Kidney epithelial cell (primary cell): ENCODE measurements at places on chromosomes 13 and 19.

DNA sequence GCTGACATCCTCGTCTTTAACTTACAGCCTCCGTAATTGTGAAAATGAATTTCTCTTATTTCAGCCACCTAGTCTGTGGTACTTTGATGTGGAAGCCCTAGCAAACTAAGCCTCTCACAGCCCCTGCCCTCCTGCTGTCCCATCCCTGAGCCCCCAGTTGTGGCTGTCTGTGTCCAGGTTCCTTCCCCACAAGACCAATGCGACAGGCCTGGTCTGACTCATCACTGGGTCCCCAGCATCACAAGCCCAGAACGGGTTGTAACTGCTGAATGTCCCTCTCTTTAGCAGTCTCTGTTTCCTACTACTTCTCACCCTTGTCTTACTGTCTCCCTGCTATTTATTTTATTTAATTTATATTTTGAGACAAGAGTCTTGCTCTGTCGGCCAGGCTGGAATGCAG is 5.7 kb downstream of the POU2F2 start:
- no peak for DNase-seq

DNA sequence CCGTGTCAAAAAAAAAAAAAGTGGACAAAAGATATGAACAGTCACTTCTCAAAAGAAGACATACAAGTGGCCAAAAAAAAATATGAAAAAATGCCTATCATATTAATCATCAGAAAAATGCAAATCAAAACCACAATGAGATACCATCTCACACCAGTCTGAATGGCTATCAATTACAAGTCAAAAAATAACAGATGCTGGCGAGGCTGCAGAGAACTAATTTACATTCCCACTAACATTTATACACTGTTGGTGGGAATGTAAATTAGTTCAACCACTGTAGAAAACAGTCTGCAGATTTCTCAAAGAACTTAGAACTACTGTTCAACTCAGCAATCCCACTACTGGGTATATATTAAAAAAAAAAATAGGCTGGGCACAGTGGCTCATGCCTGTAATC is 26.5 kb upstream of the FOXO1 start:
- DNase-seq = no peak

DNA sequence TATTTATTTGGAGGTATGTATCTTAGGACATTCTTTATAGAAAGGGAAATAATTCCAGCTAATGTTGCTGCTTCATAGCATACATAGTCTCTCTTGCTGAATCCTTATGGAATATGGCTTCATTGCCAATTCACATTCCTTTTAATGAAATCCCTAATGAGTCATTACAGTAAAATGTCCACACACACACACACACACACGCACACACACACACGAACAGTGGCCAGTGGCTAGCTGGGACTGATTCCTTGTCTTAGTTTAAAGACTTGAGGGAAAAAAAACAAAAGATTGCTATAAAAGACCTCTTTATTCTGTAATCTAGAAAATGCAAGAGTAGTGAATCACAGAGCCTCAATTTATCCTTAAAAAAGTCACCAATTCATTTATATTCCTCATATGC is 301.6 kb downstream of the SLITRK6 start:
- DNase-seq = peak; percentile 48

DNA sequence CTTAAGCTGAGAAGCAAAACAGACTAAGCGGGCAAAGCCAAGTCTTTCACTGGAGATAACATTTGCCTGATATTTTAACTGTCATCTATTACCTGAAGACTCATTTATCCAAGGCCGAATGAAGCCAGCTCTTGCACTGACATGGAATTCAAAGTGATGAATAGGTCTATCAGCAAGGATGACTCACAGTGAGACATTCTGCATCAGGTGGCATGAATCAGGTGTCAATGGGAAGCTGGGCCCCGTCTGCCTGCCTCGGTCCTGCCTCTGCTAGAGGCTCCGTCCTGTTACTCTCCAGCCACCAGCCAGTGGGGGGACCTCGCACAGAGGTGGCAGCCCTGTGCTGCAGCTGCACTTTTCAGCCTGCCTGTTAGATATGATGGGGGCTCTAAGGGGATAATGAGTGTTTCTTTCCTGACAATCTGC is 23.5 kb downstream of the STARD13 start:
- DNase-seq = no peak

DNA sequence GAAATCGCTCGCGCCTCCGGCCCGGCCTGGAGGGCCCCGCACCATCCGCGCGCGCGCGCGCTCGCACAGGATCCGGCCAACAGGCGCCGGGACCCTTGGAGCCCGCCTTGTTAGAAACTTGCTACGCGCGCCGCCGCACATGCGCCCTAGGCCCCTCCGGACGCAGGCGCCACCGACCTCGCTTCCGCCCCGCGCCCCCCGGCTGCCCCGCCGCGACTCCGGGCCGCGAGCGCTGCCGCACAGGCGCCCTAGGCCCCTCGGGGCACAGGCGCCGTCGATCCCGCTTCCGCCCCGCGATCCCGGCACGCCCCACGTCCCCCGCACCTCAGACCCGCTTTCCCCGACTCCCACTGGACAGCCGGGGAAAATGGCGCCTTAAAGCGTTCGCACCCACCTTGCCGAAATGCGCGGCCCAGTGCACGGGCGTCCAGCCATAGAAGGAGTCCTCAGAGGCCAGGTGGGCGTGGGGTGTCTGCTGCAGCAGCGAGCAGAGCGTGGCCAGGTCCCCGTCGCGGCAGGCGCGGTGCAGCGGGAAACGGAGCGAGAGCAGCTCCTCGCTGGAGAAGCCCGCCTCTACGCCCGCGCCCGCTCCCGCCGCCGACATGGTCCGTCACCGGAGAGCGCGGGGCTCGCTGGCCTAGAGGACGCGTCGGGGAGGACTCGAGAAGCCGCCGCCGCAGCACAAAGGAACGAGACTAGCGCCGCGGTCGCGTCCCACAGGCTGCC is 375 bp downstream of the ANKRD10 start:
- DNase-seq = no peak

- DNase-seq = no peak
Observed at GRCh38 chr13:64266024-64266423, 2850.4 kb upstream of the PCDH20 start.

- no peak for DNase-seq
Observed at GRCh38 chr19:12864721-12865715, 16.2 kb downstream of the DNASE2 start.

- no peak for DNase-seq
Observed at GRCh38 chr19:6577476-6578125, 13.3 kb downstream of the CD70 start.

- DNase-seq = no peak
Observed at GRCh38 chr19:482186-483041, 13.9 kb upstream of the MADCAM1 start.

DNA sequence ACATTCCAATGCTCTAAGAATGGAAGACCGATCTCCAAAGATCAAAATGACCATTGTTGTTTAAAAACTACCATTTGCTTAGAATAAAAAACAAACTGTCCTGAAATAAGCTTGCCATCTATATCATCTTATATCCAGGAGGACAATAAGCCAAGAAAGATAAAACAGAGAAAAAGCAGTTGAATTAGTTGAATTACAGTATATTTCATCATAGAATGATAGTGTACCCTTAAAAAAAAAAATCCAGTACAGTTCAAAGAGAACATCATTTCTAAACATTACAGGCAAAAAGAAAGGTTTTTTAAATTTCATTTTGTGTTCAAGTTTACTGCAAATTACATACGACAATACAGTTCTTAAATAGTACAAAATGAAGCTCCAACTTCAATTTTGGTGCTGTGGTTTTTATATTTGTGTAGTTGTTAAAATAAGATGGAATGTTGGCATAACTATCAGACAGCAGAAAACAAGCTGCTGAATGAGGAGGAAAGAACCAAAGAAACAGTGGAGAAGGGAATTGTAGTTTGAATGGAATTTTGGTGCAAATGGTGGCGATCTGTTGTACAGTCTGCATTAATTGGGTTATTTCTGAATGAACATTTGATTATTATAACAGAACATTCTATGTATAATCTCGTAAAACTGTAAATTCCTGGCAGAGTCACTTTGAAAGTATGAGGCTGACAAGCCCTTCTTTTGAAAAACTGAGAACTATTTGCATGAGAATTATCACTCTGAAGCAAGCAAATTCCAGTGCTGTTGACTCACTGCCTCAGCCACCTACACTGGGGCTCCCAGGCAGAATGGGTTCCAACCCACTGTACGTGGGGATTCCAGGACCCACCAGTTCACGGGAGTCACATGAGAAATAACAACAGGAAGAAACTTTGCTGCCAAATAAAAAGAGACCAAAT is 37.7 kb downstream of the LHFPL6 start:
- peak; percentile 77 for DNase-seq

- DNase-seq = no peak
Observed at GRCh38 chr13:29746148-29746677, 104.2 kb downstream of the UBL3 start.

DNA sequence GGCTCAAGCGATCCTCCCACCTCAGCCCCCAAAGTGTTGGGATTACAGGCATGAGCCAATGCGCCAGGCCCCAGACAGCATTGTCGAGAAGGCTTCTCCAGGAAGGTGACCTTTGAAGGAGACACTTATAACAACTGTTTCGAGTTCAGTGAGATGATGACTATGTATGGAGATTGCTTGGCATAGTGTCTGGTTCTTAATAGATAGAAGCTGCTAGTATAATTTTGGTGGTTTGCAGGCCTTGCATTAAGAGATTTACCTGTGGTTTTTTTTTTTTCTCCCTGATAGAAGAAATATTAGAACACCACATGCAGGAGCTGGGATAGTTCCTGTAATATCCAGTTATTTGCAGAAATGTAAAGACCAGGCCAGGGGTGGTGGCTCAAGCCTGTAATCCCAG is 3.7 kb downstream of the MARCHF2 start:
- no peak for DNase-seq

GRCh38 chr19:13093407-13094105 is 9.1 kb downstream of the LYL1 start:
- DNase-seq = no peak

DNA sequence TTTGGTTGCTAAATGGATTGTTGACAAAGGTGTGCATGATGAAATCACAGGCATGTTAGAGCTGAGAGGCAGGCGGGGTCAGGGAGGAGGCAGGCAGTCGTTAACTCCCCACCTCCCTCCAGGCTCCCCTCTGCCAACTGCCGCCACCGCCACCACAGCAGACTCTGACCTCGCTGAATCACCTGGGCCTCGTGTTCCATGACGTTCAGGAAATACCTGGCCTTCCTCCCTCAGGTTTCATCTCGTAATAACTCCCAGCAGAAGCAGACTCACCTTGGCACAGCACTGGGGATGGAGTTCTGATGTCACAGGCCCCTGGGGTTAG is 198.5 kb downstream of the KATNAL1 start:
- peak; percentile 31 for DNase-seq

GRCh38 chr13:90302107-90302506 is 1045.4 kb upstream of the MIR17HG start:
- DNase-seq = no peak

DNA sequence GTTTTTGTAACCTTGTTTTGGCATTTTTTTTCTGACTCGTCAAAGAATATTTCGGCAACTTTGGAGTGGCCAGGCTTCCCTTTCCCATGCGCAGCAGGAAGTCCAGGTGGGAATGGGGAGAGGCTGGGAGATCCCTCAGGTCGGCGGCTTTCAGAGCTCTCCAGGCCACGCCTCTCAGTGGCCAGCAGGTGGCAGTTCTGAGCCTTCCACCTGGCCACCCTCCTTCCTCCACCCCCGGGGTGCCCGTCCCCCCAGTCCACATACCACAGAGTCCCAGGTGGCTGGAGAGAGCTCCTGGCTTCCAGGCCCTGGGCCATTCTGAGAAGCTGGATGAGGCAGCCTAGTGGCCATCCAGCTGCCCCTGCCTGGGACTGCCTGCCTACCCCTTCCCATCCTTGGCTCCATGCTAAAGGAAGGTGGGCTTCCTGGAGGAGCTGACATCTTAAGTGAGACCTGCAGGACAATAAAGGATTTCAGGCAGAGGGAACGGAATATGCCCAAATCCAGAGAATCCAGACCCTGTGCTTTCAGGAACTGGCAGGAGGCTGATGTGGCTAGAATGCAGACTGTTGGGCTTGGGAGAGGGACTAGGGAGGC is 46.3 kb downstream of the CCNE1 start:
- DNase-seq = no peak

GRCh38 chr13:23789576-23790346 is 99.4 kb downstream of the MIPEP start:
- DNase-seq = no peak

GRCh38 chr19:15331419-15332310 is 674 bp downstream of the BRD4 start:
- no peak for DNase-seq

GRCh38 chr13:23824371-23824770 is 64.8 kb downstream of the MIPEP start:
- no peak for DNase-seq

- DNase-seq = no peak
Observed at GRCh38 chr19:17420475-17420924, 653 bp downstream of the MVB12A start.

DNA sequence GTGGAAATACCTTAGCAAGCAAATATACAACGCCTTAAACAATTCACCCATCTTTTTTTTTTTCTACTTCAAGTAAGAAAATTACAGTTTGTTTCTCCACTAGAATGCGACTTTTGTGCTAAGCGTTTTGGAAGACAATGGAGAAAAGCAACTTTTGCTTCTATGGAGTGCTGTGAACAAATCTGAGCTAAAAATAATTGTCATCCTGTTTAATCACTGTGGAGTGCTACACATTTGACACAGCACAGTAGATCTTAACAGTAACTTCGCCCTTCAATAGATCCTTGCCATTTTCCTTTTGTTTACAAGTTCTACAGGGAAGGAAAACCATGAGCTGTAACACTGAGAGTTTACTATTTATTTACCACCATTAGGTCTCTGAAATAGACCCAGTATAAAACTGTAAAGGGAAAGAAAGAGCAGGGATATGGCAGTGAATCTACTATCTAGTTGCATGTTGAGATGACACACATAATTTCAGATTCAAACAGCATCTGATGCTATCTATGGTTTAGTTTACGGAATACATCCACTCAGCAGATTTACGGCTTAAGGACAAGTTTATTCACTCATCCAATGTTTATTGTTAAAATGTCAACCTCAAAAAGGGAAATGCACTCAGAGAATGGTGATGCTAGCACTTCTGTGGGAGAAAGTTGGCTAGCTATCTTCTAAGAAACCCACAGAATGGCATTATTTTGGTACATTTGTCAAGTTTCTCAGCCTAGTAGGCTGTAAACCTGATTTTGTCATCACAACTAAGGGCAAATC is 175.3 kb downstream of the VWA8 start:
- no peak for DNase-seq

GRCh38 chr19:4952945-4953344 is 16.0 kb upstream of the KDM4B start:
- DNase-seq = no peak

GRCh38 chr19:34644991-34645461 is 31.9 kb downstream of the SCGB2B2 start:
- no peak for DNase-seq

DNA sequence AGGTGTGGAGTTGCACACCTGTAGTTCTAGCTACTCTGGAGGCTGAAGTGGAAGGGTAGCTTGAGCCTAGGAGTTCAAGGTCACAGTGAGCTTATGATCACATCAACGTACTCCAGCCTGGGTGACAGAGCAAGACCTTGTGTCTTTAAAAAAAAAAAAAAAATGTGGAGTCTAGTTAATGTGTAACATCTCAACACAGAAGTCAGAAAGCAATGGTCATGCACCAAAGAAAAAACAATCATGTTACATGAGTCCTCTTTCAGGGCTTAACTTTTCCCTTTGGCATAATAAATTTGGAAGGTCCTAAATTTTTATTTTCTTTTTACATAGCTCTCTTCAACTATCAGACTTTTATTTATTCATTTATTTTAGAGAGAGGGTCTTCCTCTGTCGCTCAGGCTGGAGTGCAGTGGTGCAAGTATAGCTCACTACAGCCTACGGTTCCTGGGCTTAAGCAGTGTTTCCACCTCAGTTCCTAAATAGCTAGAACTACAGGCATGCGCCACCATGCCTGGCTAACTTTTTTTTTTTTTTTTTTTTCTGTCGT is 22.3 kb downstream of the SETDB2 start:
- DNase-seq = no peak

- no peak for DNase-seq
Observed at GRCh38 chr13:110032969-110033368, 246.6 kb upstream of the IRS2 start.
